Left lung (tissue), 14 donors: ENCODE measurements at places on chromosomes 1 and 21. TPM values are rescaled to one million over a fixed set of nuclear protein-coding genes. Genes with fewer than 3 reads are reported as not detected.

PADI1 gene
- not detected for total RNA-seq

SRSF4 gene
- total RNA-seq, result 70.0 TPM

OR10J1 gene
- not detected for total RNA-seq

TNFRSF18 gene
- total RNA-seq, result 1.1 TPM

CELSR2 gene
- total RNA-seq, result 5.9 TPM

DNA sequence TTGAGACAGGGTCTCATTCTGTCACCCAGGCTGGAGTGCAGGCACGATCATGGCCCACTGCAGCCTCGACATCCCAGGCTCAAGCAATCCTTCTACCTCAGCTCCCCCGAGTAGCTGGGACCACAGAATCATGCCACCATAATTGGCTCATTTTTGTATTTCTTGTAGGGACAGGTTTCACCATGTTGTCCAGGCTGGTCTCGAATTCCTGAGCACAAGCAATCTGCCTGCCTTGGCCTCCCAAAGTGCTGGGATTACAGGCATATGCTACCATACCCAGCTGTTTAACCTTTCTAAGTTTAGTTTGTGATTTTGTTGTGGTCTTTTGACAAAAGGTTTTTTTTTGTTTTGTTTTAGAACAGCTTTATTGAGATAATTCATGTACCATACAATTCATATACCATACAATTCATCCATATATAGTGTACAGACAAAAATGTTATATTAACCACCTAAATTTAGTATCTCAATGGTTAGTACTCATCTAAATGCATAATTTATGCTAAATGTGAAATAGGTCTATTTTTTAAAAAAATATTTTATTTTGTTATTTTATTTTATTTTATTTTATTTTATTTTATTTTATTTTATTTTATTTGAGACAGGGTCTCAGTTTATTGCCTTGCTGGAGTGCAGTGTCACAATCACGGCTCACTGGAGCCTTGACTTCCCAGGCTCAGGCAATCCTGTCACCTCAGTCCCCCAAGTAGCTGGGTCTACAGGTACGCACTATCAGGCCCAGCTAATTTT is 8.9 kb downstream of the ZMPSTE24 start:
- no peak for DNase-seq

DNA sequence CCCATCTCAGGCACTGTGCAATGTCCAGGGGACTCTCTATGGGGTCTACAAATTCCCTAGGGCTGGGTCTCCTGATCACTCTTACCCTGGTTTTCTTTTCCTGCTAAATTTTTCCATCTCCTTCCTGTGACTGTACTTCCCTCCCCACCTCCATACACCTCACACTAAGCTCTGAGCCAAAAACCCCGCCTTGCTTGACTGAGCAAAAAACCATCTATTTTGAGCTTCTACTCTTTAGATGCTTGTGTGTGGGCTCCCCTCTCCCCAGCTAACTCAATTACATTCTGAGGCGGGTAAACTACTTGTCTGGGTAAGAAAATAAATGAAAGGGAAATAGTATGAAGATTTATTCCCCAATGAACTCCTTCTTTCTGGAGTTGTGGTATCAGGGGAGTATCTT is 187.9 kb downstream of the PTPRU start:
- DNase-seq, result no peak

DNA sequence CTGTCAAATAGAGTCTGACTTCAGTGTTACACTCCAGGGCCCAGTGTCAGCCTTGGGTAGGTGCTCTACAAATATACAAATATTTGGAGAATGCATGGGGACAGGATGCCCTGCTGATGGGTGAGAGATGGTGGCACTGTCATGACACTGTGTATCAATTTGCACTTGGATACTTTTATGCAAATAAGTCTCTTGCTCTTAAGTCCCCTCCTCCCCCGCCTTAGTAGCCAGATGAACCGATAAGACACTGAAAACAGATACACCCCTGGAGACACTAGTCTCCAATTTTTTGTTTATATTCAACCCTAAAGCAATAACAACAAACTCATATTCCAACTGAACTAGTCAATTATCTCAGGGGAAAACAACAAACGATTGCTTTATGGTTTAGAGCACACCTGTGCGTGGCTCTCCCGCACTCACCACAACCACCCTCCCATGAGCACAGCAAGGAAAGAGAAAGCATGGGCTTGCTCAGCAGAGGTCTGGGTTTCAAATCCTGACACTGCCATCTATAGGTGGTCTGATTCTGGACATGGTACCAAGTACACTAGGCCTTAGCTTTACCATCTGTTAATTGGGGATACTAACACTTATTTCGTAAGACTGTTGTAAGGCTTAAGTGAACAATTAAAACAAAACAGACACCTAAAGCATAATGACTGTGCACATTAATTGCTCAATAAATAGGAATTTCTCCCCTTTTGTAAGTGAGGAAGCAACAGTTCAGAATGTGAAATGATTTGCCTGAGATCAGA is 50.3 kb downstream of the HIVEP3 start:
- DNase-seq, result no peak

DNA sequence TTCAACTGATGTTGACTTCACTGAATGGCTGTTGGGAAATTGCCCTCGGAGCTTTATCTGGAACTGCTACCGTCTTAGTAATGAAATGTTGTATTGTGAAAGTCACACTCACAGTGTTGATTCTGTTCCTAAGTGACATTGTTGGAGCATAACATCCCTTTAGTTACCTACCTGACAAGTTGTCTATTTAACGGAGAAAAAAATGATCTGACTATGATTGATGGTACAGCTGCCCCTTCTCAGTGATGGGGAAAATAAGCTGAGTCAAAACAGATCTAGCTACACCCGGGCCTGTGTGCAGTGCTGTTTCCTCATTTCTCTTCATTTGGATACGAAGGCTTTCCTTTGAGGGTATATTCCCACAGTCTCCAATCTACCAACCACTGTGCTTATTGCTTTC is 472.3 kb upstream of the BRINP3 start:
- no peak for DNase-seq

- DNase-seq, result no peak
Observed at GRCh38 chr1:17360272-17360956, 11.6 kb upstream of the PADI6 start.

DNA sequence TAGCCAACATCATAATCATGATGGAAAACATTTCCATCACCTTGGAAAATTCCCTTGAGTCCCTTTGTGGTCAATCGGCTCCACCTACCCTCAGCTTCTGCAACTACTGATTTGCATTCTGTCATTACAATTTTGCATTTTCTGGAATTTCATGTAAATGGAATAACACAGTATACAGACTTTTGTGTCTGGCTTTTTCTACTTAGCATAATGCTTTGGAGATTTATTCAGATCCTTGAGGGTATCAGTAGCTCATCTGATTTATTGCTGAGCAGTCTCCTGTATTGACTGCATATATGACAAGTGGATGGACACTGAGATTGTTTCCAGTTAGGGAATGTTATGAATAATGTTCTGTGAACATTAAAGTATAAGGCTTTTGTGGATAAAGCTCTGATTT is 358.3 kb downstream of the USP25 start:
- DNase-seq, result no peak
